Uterus (tissue), 4 donors: ENCODE measurements at places on chromosomes 1 and 21. TPM values are rescaled to one million over a fixed set of nuclear protein-coding genes. Genes with fewer than 3 reads are reported as not detected.

- DNase-seq = no peak
- no peaks in the 10 kb centered on the region for H3K4me1 ChIP-seq
- no peak overlapping the region for H3K27ac ChIP-seq
- H3K27me3 ChIP-seq = no peaks in the 10 kb centered on the region
- no peaks in the 10 kb centered on the region for H3K36me3 ChIP-seq
Measured at GRCh38 chr1:89081005-89081404, 16.0 kb upstream of the GBP1 start.

DNA sequence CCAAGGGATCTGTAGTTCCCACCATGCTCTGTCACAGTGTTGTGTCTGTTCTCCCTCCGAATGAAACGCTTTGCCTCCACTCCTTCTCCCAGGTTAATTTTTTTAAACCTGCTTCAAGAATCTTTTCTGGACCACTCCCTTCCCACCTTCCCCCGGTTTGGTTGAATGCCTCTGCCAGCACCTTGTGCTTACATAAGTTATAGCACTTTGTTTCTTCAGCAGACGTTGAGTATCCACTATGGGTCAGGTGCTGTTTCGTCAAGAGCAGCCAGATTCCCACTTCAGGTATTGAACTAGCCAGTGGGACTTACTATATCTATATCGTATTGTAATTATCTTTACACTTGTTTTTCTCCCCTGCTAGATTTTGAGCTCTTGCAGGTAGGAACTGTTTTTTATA, 27.6 kb downstream of the TTF2 start:
- no peak for DNase-seq
- H3K27ac ChIP-seq = no peak overlapping the region
- H3K4me1 ChIP-seq = no peaks in the 10 kb centered on the region
- no peak overlapping the region for H3K4me3 ChIP-seq
- H3K36me3 ChIP-seq = no peaks in the 10 kb centered on the region

DNA sequence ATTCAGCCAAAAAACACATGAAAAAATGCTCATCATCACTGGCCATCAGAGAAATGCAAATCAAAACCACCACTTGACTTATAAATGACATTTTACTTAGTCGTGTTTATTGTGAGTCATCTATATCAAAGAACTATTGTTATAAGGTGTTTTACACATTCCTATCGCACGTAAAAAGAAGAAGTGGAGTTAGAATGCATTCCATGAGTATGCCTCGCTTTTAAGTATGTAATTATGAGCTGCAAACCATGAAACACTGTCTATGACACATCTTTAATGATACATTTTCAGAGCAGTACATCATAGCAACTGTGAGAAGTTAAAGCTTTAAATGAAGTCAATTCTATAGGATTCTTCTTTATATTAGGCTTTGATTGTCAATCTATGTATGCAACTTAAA, 614.3 kb upstream of the ADAMTS5 start:
- H3K4me3 ChIP-seq = no peak overlapping the region
- no peaks in the 10 kb centered on the region for H3K27me3 ChIP-seq
- no peaks in the 10 kb centered on the region for H3K36me3 ChIP-seq
- H3K4me1 ChIP-seq = no peaks in the 10 kb centered on the region
- no peak overlapping the region for H3K27ac ChIP-seq
- no peak for DNase-seq

DNA sequence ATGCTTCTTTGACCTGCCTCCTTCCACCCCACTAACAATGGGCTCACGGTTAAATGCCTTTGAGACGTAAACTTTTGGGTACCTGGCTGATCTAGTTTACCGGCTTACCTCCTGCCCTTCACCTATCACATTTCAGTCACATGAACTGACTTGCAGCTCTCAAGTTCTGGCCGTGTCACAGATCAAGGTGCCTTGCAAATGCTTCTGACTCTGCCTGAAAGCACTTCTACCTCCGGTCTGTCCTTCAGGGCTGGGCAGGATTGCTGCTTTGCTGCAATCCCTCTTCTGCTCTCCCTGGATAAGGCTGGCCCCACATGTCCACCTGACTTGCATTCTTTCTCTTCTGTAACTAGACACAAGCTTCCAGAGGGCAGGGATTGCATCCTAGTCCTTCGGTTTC, 69.0 kb downstream of the GRIK1 start:
- no peak overlapping the region for H3K27ac ChIP-seq
- H3K4me3 ChIP-seq = no peak overlapping the region
- no peaks in the 10 kb centered on the region for H3K4me1 ChIP-seq
- H3K36me3 ChIP-seq = no peaks in the 10 kb centered on the region

DNA sequence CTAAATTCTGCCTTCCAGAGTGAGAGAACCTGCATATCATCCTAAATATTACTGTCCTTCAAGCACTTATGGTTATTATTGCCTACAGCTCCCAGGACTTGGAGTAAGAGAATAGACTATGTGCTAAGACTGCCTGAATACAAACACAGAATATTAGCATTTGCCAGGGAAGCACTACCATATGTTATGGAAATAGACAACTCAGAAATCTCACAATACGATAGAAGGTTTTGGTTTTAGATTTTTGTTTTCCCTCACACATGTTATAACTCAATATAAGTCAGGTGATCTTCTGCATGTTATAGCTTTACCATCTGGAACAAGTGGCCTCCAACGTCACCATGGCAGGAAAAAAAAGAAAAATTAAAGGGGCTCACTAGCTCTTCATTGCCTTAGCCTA, 413.9 kb downstream of the LRRIQ3 start:
- H3K36me3 ChIP-seq = no peaks in the 10 kb centered on the region
- no peaks in the 10 kb centered on the region for H3K4me1 ChIP-seq
- no peak overlapping the region for H3K4me3 ChIP-seq
- H3K27ac ChIP-seq = no peak overlapping the region
- no peaks in the 10 kb centered on the region for H3K27me3 ChIP-seq

- H3K27ac ChIP-seq = no peak overlapping the region
- H3K27me3 ChIP-seq = no peaks in the 10 kb centered on the region
- H3K36me3 ChIP-seq = no peaks in the 10 kb centered on the region
Measured at GRCh38 chr21:45867041-45867666, 114.4 kb upstream of the COL6A1 start.

- H3K36me3 ChIP-seq = no peaks in the 10 kb centered on the region
- no peaks in the 10 kb centered on the region for H3K27me3 ChIP-seq
Measured at GRCh38 chr1:89519779-89520358, 4.8 kb upstream of the LRRC8B start.

DNA sequence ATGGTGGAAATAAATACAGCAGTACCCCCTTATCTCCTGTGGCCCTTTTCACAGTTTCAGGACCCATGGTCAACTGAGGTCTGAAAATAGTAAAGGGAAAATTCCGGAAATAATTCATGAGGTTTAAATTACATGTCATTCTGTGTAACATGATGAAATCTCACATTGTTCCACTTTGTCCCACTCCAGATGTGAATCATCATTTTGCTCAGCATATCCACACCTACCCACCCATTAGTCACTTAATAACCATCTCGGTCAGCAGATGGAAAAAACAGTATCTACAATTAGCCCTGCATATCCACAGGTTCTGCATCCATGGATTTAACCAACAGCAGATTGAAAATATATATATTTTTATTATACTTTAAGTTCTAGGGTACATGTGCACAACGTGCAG, 86.9 kb upstream of the GORAB start:
- H3K36me3 ChIP-seq = no peaks in the 10 kb centered on the region
- H3K4me3 ChIP-seq = no peak overlapping the region
- no peak for DNase-seq
- H3K27ac ChIP-seq = no peak overlapping the region
- no peaks in the 10 kb centered on the region for H3K4me1 ChIP-seq

- H3K27ac ChIP-seq = no peak overlapping the region
- no peaks in the 10 kb centered on the region for H3K36me3 ChIP-seq
- no peaks in the 10 kb centered on the region for H3K27me3 ChIP-seq
- no peaks in the 10 kb centered on the region for H3K4me1 ChIP-seq
- DNase-seq = no peak
- H3K4me3 ChIP-seq = no peak overlapping the region
Measured at GRCh38 chr21:16863362-16863905, 649.4 kb upstream of the CXADR start.

DNA sequence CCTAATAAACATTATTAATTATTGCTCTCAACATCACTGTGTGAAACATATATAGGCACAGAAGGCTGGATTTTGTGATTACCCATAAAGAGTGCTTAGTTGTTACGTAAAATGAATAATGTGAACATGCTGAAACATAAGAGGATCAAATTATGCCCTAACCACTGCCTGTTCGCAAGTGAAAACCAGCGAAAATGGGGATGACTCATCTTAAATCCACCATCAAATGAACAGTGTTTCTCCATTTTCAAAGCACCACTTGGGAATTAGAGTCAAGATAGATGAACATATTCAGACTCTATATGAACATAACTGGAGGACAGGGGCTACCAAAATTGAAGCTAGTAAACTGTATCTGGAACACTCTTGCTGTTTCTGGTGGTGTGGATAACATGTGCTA, 386.2 kb downstream of the HHIPL2 start:
- DNase-seq = no peak
- no peaks in the 10 kb centered on the region for H3K36me3 ChIP-seq
- H3K4me3 ChIP-seq = no peak overlapping the region

GRCh38 chr1:153774780-153775457, at the start of gene SLC27A3:
Gene SLC27A3 (plus strand): TSS chr1:153775407. CDS start chr1:153775498, 91 bp downstream.
- H3K27me3 ChIP-seq = no peaks in the 10 kb centered on the region
- H3K4me3 ChIP-seq = peak within 1 kb of the TSS; percentile 77
- DNase-seq = peak; percentile 79
- no peaks in the 10 kb centered on the region for H3K36me3 ChIP-seq

GRCh38 chr1:93703643-93704042, 22.0 kb upstream of the BCAR3 start:
- no peaks in the 10 kb centered on the region for H3K36me3 ChIP-seq
- H3K27me3 ChIP-seq = no peaks in the 10 kb centered on the region
- H3K4me3 ChIP-seq = no peak overlapping the region
- no peak for DNase-seq
- no peak overlapping the region for H3K27ac ChIP-seq

- no peak overlapping the region for H3K27ac ChIP-seq
- no peak overlapping the region for H3K4me3 ChIP-seq
- no peaks in the 10 kb centered on the region for H3K36me3 ChIP-seq
Measured at GRCh38 chr1:7643530-7643929, 127.6 kb upstream of the VAMP3 start.

DNA sequence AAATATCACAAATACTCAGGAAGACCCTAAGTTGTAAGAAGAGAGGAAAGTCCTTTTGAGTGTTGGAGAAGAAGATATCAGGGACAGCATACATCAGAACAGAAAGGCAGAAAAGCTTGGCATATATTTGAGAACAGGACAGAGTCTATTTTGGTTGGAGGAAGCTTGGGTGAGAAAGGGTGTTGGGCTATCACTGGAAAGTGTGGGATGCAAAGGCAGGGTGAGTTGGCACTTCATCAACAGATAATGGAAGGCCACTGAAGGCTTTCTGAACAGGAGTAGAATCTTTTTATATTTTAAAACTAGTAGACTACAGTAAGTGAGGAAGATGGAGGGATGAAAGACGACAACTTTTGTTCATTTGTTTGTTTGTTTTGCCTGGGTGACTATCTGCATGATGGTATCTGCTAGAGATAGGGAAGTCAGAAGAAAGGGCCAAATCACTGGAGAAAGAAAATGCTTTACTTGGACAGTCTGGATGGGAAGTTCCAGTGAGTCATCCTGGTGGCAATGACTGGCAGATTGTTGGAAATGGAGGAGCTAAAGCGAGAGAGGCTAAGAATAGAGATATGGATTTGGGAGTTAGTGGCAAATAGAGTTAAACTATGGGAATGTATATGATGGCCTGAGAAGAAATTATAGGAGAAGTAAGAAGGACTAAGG, 33.7 kb upstream of the KCNA2 start:
- DNase-seq = no peak
- no peak overlapping the region for H3K4me3 ChIP-seq
- H3K27me3 ChIP-seq = no peaks in the 10 kb centered on the region
- H3K27ac ChIP-seq = no peak overlapping the region
- H3K36me3 ChIP-seq = no peaks in the 10 kb centered on the region

DNA sequence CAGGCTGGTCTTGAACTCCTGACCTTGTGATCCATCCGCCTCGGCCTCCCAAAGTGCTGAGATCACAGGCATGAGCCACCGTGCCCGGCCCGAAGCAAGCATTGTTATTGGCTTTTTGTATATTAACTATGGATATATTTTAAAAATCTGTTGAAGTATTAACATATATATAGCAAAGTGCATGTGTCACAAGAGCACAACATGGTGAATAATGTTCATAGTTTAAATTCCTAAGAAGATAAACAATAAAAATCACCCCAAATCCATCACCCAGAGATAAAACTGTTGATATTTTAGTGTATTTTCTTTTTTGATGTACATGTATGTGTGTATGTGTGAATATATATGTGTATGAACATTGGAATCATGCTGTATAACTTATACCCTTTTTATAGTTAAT, 9.1 kb upstream of the FOXE3 start:
- H3K4me1 ChIP-seq = no peaks in the 10 kb centered on the region
- H3K27ac ChIP-seq = no peak overlapping the region
- H3K4me3 ChIP-seq = no peak overlapping the region
- no peaks in the 10 kb centered on the region for H3K36me3 ChIP-seq

DNA sequence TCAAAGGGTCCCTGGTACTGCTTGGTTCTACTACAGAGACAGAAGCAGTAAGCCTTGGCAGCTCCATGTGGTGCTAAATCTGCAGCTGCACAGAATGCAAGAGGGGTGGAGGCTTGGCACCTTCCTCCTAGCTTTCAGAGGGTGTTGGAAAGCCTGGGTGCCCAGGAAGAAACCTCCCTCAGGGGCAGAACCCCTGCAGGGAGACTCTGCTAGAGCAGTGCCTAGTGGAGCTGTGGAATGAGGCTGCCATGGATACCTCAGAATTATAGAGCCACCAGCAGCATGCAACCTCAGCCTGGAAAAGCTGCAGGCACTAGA, 76.2 kb upstream of the TLR5 start:
- no peak overlapping the region for H3K27ac ChIP-seq
- H3K36me3 ChIP-seq = no peaks in the 10 kb centered on the region
- DNase-seq = no peak
- no peak overlapping the region for H3K4me3 ChIP-seq
- H3K4me1 ChIP-seq = no peaks in the 10 kb centered on the region

GRCh38 chr21:45582128-45582527, 39.9 kb upstream of the SLC19A1 start:
- H3K4me1 ChIP-seq = no peaks in the 10 kb centered on the region
- no peak overlapping the region for H3K4me3 ChIP-seq
- H3K36me3 ChIP-seq = no peaks in the 10 kb centered on the region

- no peaks in the 10 kb centered on the region for H3K27me3 ChIP-seq
- peak overlapping the region; percentile 89 for H3K27ac ChIP-seq
- peaks cover 27% of the 10 kb centered on the region for H3K4me1 ChIP-seq
- DNase-seq = no peak
Measured at GRCh38 chr1:201710632-201711597, 118.0 kb upstream of the IPO9 start.

GRCh38 chr1:153617663-153618062, 1.5 kb upstream of the S100A14 start:
- H3K36me3 ChIP-seq = no peaks in the 10 kb centered on the region
- H3K27me3 ChIP-seq = no peaks in the 10 kb centered on the region
- no peak overlapping the region for H3K4me3 ChIP-seq
- peak overlapping the region; percentile 6 for H3K27ac ChIP-seq
- no peaks in the 10 kb centered on the region for H3K4me1 ChIP-seq

- H3K27ac ChIP-seq = peak overlapping the region; percentile 91
- peak overlapping the region; percentile 78 for H3K4me3 ChIP-seq
- no peaks in the 10 kb centered on the region for H3K27me3 ChIP-seq
- DNase-seq = no peak
- no peaks in the 10 kb centered on the region for H3K4me1 ChIP-seq
- no peaks in the 10 kb centered on the region for H3K36me3 ChIP-seq
Measured at GRCh38 chr1:74731399-74732052, 1.3 kb downstream of the CRYZ start.

The CD84 gene
- 3.4 TPM for total RNA-seq

The VWA1 gene
- total RNA-seq = 33.0 TPM

The RAB7B gene
- 0.26 TPM for total RNA-seq

The IL22RA1 gene
- total RNA-seq = 0.21 TPM

The AMY2A gene
- not detected for total RNA-seq

The ADAMTS4 gene
- total RNA-seq = 10.0 TPM

The OR6K3 gene
- total RNA-seq = not detected
